Thoracic aorta (tissue), 2 donors: ENCODE measurements at places on chromosomes 3 and 15.

DNA sequence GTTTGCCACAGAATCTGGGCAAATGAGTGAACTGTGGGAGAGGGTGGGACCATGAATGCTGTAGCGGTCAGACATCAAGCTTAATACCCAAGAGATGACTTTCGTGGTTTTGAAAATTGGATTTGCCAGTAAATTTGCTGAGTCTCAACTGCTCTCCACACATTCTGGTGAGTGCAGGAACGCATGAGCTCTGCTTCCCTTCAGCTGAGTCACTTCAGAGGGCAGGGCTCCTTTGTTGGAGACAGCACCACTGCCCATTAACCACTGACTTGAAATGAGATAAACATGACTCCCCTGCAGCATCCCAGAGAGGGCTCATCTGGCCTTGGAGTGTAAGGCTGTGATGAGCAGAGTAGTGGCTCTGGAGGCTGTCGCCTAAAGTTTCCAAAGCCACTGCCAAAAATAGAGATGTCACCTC is 22.6 kb downstream of the RARRES1 start:
- DNase-seq: no peak

GRCh38 chr15:42576040-42576594 is 711 bp downstream of the STARD9 start:
- DNase-seq: no peak

DNA sequence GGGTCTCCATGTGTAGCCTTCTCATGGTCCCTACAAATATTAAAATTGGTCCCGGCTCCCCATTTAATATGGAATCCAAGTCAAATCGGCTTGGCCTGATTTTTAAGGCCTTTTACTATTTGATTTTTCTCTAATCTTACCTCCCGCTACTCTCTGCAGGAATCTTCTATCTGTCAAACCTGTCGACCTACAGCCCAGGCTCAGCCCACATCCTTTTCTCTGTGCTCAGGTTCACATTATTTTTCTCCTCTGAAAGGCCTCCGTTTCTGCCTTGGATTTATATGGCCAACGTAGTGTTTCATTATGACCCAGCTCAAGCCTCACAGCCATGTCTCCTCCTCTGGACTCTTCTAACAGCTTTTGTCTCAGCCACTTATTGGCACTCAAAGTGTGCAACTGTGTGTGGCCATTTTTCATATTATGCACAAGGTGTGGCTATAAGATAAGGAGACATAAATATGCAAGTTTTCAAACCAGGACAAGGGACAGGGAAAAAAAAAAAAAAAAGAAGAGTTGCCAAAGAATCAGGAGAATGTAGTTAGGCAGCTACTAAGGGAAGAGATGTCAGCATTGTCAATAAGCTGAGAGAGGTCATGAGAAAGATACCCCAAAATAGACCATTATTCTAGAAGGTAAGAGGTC is 2.1 kb upstream of the GLCE start:
- no peak for DNase-seq

GRCh38 chr3:139455206-139455605 is 21.1 kb downstream of the RBP2 start:
- DNase-seq: no peak

- no peak for DNase-seq
Observed at GRCh38 chr3:186653984-186654383, 11.8 kb upstream of the HRG start.

GRCh38 chr3:160941885-160942494 is 163.2 kb downstream of the B3GALNT1 start:
- DNase-seq: peak; percentile 36

- DNase-seq: no peak
Observed at GRCh38 chr3:46924921-46925584, 47.5 kb downstream of the PTH1R start.

- no peak for DNase-seq
Observed at GRCh38 chr3:64939747-64940450, 252.1 kb upstream of the ADAMTS9 start.

DNA sequence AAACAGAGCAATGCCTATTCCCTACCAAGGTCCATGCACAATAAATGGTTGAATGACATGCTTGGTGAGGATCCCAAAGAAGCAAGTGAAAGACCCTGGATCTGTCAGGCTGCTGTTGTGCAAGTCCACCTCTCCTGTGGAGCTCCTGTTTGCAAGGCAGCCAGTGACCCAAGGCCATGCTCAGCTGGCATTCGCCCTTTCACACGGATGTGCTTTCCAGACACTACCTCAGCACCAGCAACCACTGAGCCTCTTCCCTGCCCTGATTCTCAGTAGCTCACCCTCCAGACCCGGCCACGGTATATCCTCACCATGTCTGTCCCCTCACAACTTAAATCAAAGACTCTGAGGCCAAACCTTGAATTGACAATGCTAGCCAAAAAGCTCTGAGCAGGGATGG is 23.3 kb downstream of the WWTR1 start:
- no peak for DNase-seq

- no peak for DNase-seq
Observed at GRCh38 chr3:193869221-193870201, 266.4 kb upstream of the HES1 start.

GRCh38 chr15:40233727-40234577 is 4.9 kb upstream of the PAK6 start:
- no peak for DNase-seq

GRCh38 chr3:71461749-71462483 is 121.6 kb downstream of the FOXP1 start:
- DNase-seq: no peak

DNA sequence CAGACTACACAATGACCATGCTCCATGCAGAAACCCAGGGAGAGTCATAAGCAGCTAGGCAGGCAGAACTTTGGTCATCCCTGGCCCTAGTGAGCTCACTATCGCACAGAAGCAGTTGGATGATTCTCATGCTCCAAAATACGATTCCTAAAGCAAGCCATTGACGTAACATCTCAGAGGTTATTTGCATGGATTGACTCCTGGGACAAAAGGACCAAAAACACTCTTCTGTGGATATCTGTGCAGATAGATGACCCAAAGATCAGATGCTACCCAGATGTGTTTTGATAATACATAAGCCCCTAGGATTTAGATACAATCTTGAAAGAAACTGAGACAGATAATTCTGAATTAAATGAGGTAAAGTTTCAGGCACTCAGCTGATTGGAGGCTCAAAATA is 33.4 kb upstream of the STT3B start:
- no peak for DNase-seq

- no peak for DNase-seq
Observed at GRCh38 chr3:107062787-107063186, 314.5 kb upstream of the CCDC54 start.

DNA sequence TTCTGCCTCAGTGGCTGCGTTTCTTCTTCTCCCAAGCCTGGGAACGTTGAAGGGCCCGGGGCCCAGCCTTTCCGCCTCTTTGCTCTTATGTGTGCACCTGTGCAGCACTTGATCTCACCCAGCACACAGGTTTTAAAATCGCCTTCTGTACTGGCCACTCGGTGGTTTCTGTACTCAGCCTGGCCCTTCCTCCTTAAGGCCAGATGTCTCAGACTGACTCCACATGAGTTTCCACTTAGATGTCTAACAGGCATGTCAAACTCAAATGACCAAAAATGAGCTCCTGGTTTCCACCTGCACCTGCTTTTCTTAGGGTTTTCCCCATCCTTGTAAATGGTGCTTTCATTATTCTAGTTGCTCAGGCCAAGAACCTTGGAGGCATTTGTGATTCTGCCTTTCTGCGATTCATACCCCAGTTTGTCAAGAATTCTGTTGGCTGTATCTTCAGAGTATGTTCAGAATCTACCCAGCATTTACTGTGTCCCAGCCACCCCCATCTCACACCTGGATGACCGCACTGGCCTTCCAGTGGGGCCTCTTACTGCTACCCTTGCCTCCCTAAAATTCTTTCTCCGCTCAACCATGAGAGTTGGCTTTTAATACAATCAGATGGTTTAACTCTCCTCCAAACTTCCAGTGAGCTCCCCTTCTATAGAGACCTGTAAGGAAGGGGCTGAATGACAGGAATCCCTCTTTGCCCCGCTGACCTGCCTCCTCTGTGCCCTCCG is 2.2 kb upstream of the TRAK1 start:
- DNase-seq: no peak

DNA sequence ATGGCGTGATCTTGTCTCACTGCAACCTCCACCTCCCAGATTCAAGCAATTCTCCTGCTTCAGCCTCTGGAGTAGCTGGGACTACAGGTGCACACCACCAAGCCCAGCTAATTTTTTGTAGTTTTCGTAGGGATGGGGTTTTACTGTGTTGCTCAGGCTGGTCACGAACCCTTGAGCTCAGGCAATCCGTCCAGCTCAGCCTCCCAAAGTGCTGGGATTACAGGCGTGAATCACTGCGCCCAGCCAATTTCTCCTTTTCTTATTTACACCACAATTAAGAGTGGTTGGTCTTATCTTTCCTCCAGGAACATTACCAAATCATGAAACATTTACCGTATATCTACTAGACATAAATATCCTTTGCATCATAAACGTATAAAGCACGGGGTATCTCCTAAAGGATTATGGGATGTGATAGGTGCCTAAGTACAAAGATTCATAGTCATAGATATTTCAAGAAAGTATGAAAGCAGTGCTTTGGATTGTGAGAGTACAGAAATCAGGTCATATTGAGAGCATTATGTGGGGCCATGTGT is 194.5 kb downstream of the RBMS3 start:
- no peak for DNase-seq

- DNase-seq: no peak
Observed at GRCh38 chr3:9339761-9340471, 22.9 kb upstream of the THUMPD3 start.

DNA sequence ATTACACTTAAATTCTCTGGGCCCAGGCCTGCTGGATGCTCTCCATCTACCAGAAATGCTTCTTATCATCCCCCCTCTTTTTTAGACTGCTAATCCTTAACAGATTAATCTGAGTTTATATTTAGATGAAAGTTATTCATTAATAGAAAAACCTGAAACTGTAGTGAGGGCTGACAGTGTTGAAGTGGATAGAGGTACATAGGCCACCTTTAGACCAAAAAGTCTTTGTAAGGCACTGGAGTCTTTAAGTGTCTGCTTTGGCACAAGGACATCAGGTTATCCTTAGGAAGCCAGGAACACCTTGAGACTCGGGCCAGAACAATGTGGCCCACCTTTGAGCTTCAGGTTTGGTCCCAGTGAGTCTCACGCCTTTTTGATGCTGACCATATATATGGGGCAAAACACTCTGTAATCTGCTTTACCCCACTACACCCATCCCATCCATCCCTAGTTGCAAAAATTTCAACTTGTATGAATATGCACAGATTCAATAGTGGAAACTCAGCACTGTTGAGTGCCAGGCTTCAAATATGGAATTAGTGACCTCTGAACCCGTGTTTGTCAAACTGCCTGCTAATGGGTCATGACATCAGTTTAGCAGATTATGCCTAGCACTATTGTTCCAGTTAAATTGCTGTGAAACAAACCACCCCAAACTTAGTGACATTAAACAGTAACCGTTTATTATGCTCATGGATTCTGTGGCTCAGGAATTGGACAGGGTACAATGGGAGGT is 44.0 kb downstream of the PDE8A start:
- no peak for DNase-seq

DNA sequence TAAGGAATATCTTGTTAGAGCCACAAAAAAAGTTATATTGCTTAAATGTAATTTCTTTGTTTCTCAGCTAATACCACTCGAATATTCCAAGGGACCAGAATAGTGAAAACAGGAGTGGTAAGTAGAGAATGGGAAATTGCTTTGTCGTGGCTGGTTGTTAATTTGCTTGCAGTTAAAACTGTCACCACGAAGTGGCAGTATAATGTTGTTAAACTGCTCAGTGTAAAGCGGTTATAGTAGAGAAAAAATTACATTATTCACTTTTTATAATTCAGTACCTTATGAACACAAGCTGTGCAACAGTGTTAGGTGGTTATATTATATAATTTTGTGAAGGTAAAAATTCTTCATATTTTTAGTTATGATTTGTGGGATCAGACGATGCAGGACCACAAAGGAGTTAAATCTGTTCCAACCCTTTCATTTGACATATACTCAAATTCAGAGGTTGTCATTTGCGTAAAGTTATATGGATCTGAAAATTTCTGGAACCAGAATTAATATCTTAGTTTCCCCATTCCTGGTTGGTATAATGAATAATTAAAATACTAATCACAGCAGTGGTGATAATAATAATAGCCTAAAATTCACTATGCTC is 171.8 kb downstream of the FEZF2 start:
- DNase-seq: no peak

- DNase-seq: no peak
Observed at GRCh38 chr3:25687742-25688141, 23.0 kb upstream of the TOP2B start.

DNA sequence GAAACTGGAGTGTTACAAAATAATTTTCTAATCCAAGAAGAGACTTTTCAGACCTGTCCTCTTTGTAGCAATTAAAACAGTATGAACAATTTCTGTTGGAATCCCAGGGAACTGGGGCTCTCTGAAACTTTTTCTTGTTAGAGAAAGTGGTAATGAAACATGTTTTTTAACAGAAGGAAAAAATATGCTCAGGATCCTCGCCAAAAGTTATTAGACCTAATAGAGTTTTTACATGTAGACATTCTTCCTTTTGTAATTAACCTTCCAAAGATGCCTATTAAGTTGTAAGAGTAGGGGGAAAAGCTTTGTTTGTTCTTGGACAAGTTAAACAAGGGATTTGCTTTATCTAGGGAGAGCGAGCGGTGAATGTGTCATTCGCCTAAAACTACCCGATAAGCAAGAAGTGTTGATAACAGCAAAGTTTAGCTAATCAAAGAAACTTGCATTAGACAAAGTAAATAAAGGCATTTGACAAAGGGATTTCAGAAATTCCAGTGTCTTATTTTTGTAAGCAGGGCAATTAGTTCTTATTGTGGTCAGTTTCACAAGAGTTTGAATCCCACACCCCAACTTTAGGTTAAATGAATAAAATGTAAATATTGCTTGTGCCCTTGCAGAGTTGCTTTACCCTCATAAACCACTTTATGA is 2.3 kb downstream of the RARB start:
- no peak for DNase-seq

GRCh38 chr15:98939311-98940080 is 68.1 kb downstream of the PGPEP1L start:
- DNase-seq: no peak
